ENCODE measurements at places on chromosomes 16 and 17.

- DNase-seq, result no peak
Observed at GRCh38 chr17:46785696-46786095, 32.8 kb downstream of the WNT3 start.

DNA sequence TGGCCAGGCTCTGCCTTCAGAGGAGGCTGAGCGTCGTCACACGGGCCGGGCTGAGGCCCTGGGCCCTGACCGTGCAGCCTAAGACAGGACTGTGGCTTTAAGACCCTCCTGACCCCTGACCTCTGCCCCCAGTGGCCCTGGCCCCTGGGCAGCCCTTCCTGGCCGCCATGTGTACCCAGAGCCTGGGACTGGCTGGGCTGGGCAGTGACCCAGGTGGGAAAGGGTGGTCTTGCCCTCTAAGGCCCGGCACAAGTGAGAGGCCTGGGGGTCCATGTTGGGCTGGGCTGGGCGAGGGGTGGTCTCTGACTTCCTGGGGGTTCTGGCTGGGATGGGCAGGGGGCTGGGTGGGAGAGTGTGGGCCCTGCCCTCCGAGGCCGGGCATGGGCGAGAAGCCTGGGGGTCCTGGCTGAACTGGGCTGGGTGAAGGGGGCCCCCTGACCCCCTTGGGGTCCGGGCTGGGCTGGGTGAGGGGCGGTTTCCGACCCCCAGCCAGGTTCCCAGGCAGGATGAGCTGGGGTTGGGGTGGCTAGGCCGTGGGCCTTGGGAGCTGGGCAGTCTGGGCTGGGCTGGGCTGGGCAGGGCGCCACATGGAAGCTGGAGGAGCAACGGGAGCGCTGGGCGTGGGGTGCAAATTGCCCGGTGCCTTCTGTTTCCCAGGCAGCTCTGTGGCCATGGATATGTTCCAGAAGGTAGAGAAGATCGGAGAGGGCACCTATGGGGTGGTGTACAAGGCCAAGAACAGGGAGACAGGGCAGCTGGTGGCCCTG, at the start of gene CDK3:
Gene CDK3 (plus strand): TSS at position 101 of the 767 bp plus-strand sequence. CDS start 571 bp downstream, at position 672.
- DNase-seq, result no peak

DNA sequence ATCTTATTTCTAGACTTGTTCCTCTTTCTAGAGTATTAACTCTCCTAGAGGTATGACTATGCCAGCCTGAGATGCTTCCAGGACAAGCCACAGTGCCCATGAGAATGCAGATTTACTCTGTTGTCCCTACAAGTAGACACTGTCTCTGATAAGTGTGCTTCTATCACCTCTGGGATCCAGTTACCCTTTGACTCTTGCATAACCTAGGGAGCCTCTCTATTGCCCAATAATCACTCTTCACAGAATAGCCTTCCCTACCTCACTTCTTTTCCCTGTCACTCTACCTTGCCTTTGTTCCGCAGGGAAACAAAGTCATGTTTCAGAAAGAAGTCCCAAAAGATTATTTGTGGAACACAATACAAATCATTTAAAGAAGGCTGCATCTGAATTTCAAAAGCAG, 1.6 kb upstream of the KRT34 start:
- no peak for DNase-seq

GRCh38 chr16:474420-475122, 49.1 kb downstream of the RAB11FIP3 start:
- DNase-seq, result no peak

GRCh38 chr17:76370261-76370993, 14.0 kb upstream of the SPHK1 start:
- no peak for DNase-seq

DNA sequence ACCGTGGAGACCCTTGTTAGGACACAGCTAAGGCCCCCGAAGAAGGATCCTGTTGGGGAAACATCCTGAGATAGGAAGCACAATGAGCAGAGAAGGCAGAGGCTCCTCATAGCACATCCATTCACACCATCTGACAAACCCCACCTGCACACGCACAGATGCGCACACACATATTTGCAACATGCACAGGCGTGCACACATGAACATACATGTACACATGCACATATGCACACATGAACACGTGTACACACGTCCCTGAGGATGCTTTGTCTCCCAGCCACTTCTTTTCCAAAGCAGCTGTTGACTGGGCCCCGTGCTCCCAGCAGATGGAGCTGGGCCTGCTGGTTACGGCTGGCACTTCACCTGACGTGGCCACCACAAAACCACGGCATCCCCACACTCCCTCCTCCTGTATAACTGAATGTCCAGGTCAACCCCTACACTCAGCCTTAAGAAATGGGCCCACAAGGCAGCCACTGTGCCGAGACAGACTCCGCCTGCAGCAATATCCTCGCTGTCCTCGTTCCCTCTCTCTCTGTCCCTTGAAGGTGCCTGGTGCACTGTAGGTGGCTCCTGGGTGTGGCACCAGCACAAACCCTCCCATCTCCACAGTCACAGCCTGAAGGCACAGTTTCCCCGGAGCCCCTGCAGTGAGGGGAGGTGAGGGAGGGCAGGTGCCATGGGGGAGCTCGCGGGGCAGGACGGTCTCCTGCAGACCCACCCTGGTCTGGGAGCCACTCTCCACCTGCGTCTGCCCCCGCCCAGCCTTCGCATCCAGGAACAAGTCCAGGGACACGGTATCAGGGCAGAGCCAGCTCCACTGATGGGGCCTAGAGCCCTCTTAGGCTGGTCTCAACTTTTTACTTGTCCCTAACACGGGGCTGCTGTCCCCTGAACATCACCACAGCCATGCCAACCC, 183.0 kb downstream of the RBFOX3 start:
- DNase-seq, result no peak

GRCh38 chr16:78836802-78837491, 737.5 kb downstream of the WWOX start:
- no peak for DNase-seq

DNA sequence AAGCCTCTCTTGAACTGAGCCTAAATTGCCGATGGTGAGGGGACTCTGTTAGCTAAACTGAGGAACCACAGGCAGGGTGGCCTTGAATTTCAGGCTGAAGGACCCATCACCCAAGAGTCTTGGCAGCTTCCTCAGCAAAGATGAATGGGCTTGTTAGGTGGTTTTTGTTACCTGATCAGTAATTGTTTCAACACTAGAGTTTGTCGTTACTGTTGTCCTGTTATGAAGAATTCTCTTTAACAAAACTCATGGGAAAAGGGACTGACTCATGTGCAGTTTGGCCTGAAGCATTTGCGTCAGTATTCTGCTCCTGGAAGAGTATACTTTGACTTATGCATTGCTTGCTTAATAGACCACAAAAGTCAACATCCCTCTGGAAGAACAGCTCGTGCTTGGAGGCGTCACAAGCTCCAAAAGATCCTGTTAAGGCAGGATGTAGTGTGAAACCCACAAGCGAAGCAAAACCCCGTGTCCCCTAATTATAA, 206.0 kb downstream of the IRX3 start:
- no peak for DNase-seq

- no peak for DNase-seq
Observed at GRCh38 chr17:67633751-67634211, 84.0 kb upstream of the NOL11 start.

- DNase-seq, result no peak
Observed at GRCh38 chr17:78125976-78126894, 2.3 kb downstream of the TMC6 start.

GRCh38 chr16:26344240-26344776, 652.5 kb downstream of the HS3ST4 start:
- no peak for DNase-seq

DNA sequence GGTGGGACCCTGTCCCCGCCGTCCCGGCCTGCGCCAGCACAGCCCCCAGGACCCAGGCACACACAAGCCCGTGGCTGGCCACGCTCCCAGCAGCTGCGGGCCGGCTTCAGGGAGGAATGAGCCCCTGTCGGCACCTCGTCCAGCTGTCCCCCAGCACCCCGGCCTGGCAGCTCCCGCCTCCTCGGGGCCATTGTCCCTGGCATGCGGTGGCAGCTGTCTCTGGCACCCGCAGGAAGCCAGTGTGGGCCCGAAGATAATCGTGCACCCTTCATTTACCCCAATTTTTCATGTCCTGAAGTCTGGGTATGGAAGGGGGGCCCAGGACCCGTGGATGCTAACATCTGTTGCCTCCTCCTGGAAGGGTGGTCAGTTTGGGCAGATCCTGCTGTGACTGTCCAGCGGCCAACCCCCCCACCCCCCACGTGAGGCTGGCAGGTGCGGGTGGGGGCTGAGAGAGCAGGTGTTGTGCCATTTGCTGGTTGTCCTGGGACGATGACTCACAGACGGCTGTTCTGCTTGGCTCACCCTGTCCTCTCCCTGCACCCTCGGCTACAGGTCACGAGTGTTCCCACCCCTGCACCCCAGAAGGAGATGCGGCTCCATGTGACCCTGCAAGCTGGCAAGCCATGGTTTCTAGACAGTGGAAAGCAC, 4.0 kb upstream of the LMF1 start:
- DNase-seq, result no peak

GRCh38 chr17:12422651-12423050, 243.0 kb upstream of the MYOCD start:
- no peak for DNase-seq

Data from activated T-helper 9 cell treated with anti-CD3 and anti-CD28 coated beads, Interleukin-2, amount 50 U/mL, for 16 hours (primary cell).